Cardiac fibroblast (primary cell): ENCODE measurements at places on chromosomes 3 and 15.

DNA sequence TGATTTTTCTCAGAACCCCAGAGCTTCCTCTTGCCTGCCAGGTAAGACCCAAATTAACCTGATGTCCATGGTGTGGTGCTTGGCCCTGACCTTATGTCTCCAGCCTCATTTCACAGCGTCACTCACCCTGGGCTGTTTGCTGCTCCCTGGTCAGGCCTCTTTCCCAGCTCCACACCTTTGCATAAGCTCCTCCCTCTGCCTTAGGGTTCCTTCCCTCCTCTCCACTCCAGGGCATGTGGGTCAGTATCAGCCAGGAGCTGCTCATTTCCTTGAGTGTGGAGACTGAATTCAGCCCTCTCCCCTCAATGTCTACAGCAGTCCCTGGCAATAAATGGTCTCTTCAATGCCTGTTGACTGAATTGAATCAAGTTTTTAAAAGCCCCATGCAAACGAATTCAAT lies 75.6 kb upstream of the ANKRD34C start:
- no peak for DNase-seq

DNA sequence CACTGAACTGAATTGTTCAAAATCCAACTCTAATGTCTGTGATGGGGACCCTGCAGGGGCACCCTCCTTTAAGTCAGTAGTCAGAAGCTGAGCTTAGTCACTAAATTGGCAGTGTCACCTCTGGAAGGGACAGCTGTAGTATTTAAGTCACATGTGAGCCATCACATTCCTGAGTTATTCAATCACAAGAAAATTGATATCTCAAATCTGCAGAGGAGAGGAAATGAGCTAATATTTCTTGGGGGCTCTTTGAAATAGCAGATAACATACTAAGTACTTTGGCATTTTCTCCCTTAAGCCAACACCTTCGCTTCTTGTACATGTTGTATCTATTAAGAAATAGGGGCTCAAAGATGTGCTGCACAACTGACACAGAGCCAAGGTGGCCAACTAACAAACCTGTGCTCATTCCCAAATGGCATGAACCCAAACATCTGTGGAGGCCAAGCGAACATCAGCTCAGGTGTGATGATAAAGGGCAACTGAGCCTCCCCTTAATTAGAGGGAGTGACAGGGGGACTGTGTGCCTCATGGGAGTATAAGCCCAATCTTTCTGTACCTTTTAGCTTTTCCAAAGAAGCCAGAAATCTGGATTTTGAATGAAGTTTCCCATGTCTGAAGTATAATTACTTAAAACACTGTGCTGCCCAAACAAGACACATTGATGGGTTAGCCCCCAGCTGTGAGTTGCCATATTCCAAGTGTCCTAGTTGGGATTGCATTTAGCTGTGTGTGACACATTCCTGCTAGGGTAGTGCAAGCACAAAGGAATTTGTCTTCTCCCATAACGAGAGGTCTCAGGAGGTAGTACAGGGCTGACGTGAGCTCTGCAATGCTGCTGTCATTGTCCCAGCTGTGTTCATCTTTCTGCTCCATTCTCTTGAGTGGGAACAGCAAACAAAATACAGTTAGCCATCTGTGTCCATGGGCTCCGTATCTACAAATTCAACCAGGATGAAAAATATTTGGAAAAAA lies 63.3 kb downstream of the ABHD5 start:
- peak; percentile 77 for DNase-seq

- no peak for DNase-seq
Measured at GRCh38 chr3:173923204-173923603, 525.7 kb downstream of the NLGN1 start.

GRCh38 chr3:69079269-69080159 lies 651 bp downstream of the UBA3 start:
- DNase-seq: no peak

DNA sequence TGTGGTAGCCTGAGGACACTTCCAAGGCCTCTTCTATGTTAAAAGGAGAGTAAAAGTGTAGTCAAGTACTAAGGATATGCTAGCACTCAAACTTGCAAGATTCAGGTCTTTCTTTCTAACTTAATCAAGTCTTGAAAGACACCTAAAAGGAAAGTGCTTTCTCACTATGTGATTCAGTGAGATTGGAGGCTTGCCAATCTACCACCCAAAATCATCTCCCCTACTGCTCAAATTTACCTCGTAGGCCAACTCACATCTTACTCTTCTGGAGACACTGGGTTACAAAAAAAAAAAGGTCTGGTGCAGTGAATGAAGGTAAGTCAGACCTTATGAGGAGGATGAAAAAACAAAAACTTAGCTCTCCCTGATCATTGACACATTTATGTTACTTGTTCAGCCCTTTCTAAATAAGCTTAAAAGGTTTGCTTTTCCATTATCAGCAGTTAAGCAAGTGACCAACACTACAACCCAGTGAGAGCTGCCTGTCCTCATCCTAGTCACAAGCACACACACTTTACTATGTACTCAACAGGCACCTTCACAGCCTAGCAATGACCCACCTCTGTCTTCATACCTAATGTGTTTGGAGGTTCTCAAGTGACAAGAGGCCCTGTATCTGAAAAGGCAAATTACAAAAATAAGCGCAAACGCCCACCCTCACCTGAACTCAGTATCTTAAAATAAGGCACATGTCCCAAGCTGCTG lies 19.6 kb downstream of the SUMF1 start:
- DNase-seq: no peak

GRCh38 chr3:128555841-128556240 lies 62.8 kb upstream of the GATA2 start:
- DNase-seq: no peak

GRCh38 chr15:57017024-57017423 lies 98.6 kb downstream of the TCF12 start:
- DNase-seq: peak; percentile 40

DNA sequence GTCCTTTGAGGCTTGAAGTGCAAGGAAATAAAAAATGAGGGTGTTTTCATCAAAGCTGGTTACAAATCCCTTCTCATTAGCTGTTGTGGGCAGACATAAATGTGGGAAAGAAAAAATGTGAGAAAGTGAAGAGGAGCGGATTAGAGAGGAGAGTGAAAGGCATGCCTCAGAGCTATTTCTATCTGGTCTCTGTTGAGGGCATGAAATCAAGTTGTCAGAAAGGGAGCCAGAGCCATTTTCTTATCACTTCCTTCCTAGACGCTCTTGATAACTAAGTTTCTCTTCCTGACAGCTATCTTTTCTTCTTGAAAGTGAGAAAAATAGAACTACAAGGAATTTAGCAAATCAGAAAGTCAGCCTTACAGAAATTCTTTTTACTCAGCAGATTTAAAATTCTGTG lies 20.8 kb upstream of the CAPN3 start:
- DNase-seq: no peak

DNA sequence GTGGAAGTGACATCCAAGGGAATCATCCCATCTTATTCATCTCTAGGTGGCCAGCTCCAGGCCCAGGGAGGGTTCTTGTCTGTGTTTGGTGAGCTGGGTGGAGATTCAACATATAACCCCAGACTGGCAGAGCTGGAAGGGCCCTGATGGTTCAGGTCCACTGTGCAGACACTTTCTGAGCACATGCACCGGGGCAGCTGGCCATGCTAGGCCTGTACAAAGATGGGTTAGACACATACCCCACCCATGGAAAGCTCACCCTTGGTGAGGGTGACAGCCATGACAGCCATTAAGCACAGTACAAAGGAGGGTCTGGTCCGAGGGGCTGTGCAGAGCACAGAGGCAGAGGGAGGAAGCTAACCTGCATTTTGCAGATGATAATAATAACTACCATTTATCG lies 100.4 kb downstream of the CORO2B start:
- no peak for DNase-seq

DNA sequence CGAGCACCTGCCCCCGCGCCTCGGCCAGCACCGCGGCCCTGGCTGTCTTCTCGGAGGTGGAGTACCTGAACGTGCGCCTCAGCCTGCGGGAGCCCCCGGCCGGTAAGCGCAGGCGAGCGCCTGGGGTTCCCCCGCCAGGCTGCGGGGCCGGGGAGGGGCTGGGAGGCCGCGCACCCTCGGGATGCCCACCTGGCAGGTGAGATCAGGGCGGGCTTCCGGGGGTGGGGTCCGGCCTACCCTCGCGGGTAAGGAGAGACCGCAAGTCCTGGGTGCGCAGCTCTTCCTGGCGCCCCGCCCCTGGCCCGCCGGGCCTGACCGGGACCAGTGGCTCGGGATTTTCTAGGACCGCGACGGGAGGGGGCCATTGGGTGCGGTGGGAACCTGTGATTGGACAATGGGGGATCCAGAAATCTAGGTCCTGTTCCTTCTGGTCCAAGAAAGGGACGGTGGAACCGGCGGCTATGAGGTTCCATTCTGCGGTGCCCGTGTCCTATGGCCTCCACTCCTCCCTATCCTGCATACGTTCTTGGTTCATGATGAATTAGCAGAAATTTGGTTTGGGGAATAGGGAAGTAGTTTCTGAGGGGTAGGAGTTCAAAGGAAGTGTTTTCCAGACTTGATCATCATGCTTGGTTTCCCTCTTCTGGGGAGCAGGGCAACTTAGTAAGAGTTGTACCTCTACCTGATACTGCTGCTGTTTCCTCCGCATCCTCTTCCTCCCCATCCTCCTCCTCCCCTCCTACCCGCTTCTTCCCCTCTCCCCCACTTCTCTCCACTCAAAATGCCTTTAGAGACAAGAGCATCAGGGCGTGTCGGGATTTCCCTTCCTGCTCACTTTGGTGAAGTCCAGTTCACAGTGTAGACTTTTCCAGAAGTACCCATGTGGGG lies 808 bp downstream of the ARRDC4 start:
- peak; percentile 18 for DNase-seq

GRCh38 chr15:39181056-39181747 lies 399.7 kb upstream of the THBS1 start:
- peak; percentile 33 for DNase-seq

DNA sequence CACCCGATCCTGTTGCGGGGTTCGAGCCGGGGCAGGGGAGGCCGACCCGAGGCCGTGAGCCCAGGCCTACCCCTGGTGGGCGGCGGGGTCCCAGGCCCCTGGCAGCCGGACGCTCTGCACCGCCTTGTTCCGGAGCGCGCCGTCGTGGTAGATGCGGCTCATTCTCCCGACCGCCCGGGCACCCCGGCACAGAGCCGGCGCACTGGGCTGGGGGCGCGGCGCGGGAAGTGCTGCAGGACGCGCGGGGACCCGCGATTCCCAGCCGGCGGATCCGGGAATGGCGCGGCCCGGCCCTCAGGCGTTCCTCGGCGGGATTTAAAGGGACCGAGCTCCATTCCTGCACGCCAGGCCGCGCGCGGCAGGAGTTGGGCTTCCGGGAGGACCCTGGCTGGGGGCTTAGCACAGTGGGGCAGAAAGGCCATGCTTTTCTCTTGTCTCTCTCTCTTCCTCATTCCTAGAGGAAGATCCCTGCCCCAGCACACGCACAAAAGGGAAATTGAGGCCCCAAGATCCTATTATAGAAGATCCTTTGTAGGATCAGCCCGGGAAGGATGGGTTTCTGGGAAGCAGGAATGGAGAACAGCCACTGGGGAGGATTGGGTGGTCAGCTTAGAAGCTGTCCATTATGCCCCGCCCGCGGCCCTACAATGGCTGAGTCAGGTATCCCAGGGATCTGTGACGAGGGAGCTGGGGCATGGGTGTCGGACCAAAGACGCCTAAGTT lies at the start of gene ARPIN:
Gene ARPIN, minus strand, starts transcription at position 279 of the 723 bp plus-strand sequence. Its CDS starts 117 bp downstream, at position 162.
- DNase-seq: peak; percentile 43

- DNase-seq: no peak
Measured at GRCh38 chr3:123314359-123315270, 112.9 kb downstream of the SEC22A start.
